ENCODE measurements at places on chromosomes 16 and 17.

GRCh38 chr16:3907586-3907985, 27.1 kb upstream of the CREBBP start:
- no peak for DNase-seq

- no peak for DNase-seq
These were observed 19.9 kb downstream of the ERAL1 start for GRCh38 chr17:28874750-28875149.

- DNase-seq, result no peak
These were observed 33.1 kb downstream of the HS3ST2 start for GRCh38 chr16:22847100-22847499.

DNA sequence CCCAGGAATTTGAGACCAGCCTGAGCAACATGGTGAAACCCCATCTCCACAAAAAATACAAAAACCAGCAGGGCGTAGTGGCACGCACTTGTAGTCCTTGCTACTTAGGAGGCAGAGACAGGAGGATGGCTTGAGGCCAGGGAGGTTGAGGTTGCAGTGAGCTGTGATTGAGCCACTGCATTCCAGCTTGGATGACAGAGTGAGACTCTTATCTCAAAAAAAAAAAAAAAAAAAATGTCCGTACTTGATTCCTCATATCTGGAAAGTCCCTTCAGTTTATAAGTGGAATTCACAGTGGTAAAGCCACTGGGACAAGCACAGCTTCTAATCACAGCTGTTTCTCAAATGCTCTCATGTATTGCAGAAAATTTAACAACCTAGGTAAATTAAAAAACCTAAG, 78.6 kb upstream of the CREBBP start:
- DNase-seq, result no peak

DNA sequence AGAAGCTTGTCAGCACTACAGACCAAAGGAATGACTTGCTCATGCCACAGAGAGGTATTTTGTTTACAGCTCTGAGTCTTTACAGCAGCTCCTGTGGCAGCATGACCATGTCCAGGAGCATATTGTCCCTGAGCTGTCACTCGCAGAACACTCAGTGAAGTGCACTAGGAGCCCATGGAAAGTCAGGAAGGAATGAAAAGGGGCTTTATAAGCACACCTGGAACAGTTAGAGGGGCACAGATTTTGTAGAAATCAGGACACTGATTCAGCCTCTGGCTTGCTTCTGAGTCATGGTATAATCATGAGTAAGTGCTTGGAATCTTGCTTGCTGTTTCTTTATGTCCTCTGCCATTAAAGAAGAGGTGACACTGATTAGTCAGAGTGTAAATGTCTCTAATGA, 41.0 kb downstream of the TADA2A start:
- DNase-seq, result no peak

DNA sequence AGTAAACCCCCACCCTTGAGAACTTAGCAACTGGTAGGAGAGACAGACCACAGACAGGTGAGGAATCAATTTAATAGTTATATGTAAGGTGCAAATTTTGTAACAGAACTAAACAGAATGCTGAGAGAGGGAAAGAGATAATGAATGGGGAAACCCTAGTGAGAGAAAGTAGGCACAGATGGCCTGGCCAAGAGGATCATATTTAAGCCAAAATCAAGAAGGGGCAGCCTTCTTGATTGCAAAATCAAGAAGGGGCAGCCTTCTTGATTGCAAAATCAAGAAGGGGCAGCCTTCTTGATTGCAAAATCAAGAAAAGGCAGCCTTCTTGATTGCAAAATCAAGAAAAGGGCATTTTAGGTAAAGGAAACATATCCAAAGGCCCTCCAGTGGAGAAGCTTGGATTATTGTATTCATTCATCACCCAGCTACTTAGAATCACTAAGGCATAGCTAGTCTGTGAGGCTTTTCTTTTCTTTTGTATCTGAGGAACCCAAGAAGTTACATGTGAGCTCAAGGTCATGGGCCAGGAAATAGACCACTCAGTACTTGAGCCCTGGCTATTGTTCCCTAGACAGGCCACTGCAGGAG, 190.6 kb downstream of the CYLD start:
- no peak for DNase-seq

- DNase-seq, result no peak
These were observed 13.8 kb upstream of the CDR2 start for GRCh38 chr16:22388101-22388644.

GRCh38 chr16:22710326-22710725, 103.6 kb upstream of the HS3ST2 start:
- DNase-seq, result no peak

GRCh38 chr17:37064206-37064605, 115.5 kb downstream of the AATF start:
- DNase-seq, result no peak

Measured in T1000 (cell line).